Placental pericyte (primary cell): ENCODE measurements at places on chromosomes 2 and 18. TPM values are rescaled to one million over a fixed set of nuclear protein-coding genes. Genes with fewer than 3 reads are reported as not detected.

The CNRIP1 gene
- 39.5 and 42.2 TPM in 2 replicates for total RNA-seq

The ALPI gene
- not detected in 2 replicates for total RNA-seq

The FAM237A gene
- not detected in 2 replicates for total RNA-seq

The IL36B gene
- total RNA-seq = 0.14 TPM in 1 of 2 replicates, not detected in the other

The SEC11C gene
- 19.3 and 38.5 TPM in 2 replicates for total RNA-seq

The FSHR gene
- total RNA-seq = not detected in 2 replicates

The SESTD1 gene
- 10.3 and 12.5 TPM in 2 replicates for total RNA-seq

The SLC11A1 gene
- under 0.01 and 0.14 TPM in 2 replicates for total RNA-seq

The RAMP1 gene
- 1.5 and 13.2 TPM in 2 replicates for total RNA-seq

The B3GNT7 gene
- total RNA-seq = 0.14 and 0.44 TPM in 2 replicates

The CFAP221 gene
- total RNA-seq = not detected in 2 replicates
